Muscle of leg (tissue), 16 donors: ENCODE measurements at places on chromosomes 6 and 20. TPM values are rescaled to one million over a fixed set of nuclear protein-coding genes. Genes with fewer than 3 reads are reported as not detected.

The ATP5F1E gene
- total RNA-seq = 61.9 TPM

DNA sequence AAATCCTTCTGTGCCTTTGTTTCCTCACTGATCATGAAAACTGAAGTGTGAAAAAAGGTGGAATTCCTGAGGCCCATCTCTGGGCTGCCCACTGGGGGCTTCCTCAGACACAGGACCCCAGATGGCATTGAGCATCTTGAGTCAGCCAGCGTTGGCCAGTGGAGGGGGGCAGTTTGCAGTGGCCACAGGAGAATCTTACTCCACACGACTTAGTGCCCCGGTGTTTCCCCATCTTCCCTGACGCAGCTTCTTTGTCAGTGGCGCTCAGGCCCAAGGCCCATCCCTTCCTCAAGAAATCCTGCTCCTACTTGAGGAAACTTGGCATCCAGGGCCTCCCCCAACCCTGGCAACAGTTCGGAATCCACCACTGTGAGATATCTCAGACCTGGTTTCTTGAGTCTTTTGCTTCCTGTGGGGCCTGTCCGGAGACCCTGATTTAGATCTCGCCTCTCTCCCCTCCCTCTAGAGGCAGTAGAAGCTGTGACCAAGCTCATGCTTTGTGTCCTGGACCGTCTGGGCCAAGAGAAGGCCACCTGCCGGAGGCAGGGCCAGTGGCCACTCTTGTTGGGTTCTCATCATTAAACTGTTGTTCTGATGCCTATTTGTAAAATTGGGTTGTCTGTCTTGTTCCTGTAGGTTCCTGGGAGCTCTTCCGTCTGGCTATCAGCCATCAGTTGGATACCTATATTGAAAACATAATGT, 20.2 kb upstream of the DLGAP4 start:
- H3K27ac ChIP-seq = no peak overlapping the region
- H3K36me3 ChIP-seq = no peaks in the 10 kb centered on the region
- H3K4me1 ChIP-seq = no peaks in the 10 kb centered on the region
- H3K4me3 ChIP-seq = no peak overlapping the region
- DNase-seq = no peak
- peaks cover 11% of the 10 kb centered on the region for H3K27me3 ChIP-seq

DNA sequence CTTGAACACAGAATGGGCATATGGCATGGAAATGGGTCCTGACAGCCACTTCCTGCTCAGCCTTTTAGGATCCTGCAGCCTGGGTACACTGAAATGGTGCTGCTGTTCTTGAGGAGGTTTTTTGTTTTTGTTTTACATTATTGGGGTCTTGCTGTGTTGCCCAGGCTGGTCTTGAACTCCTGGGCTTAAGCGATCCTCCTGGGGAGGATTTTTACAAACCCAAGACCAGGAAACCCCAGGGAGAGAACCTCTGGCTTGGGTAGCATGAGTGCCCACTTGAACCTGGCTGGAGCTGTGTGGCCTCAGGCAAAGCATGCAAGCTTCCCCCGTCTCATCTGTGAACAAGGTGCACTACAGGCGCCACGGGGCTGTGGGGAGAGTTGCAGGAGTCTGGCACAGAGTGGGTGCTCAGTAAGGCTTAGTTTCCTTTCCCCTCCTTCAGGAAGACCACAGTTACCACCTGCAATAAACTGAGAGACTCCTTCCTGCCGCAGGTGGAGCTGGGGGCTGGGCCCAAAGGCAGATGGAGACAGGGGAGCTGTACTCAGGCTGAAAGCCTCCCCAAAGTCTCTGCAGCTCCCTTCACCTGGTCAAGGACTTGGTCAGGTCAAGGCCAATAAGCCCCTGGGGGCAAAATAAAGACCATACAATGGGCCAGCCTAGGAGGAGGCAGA, 1.8 kb downstream of the SLA2 start:
- no peaks in the 10 kb centered on the region for H3K36me3 ChIP-seq
- no peaks in the 10 kb centered on the region for H3K4me1 ChIP-seq
- no peak overlapping the region for H3K27ac ChIP-seq
- H3K4me3 ChIP-seq = no peak overlapping the region
- DNase-seq = no peak

DNA sequence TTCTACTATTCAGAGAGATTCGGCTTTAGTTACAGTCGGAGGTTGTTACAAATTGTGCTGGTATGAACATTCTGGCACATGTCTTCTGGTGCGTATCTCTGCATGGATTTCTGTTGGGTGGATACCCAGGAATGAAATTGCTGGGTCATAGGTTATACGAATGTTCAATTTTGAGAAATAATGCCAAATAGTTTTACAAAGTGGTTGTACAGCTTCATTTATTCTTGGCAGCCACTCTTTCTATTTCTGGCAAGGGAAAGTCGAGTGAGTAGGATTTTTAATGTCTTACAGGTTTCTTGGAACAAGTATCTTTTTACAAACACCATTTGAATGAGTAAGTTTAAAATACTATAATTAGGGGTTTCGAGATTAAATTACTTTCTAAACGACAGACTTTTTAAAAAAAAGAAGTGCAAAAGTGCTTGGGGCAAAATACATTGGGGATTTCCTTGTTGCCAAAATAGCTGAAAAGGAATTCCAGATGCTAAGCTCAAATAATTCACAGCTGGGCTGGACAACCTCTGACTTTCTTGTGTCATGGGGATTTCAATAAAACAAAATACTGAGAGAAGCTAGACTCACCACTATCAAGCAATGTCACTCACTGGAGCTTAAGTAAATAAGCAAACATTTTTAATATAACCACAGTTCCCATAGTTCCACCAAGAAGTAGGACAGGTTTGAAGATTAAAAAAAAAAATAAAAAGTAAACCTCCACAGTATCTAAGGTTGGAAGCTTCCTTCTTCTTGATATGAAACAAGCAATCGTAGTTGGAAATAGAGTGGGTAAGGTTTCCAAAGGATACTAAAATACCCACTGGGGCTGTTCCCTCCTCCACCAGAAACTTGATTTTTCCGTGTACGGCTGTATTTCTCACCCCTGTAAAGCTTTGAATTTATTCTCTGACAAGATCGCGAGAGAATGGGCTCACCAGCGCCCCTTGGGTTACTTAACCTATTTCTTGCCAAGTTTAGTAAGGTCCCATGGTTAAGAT, 21.6 kb upstream of the GFOD1 start:
- H3K4me3 ChIP-seq = no peak overlapping the region
- no peaks in the 10 kb centered on the region for H3K27me3 ChIP-seq
- no peaks in the 10 kb centered on the region for H3K36me3 ChIP-seq
- peaks cover 9% of the 10 kb centered on the region for H3K4me1 ChIP-seq
- DNase-seq = peak; percentile 97

The SNX21 gene
- total RNA-seq = 29.5 TPM

GRCh38 chr6:144712541-144712940, 427.4 kb downstream of the UTRN start:
- H3K27me3 ChIP-seq = no peaks in the 10 kb centered on the region
- H3K36me3 ChIP-seq = no peaks in the 10 kb centered on the region
- no peaks in the 10 kb centered on the region for H3K4me1 ChIP-seq
- no peak overlapping the region for H3K4me3 ChIP-seq
- no peak overlapping the region for H3K27ac ChIP-seq
- DNase-seq = no peak

The GABRR1 gene
- total RNA-seq = 0.40 TPM

The KIZ gene
- 18.5 TPM for total RNA-seq

GRCh38 chr6:125798734-125799508, 8.2 kb downstream of the NCOA7 start:
- H3K4me3 ChIP-seq = no peak overlapping the region
- no peaks in the 10 kb centered on the region for H3K36me3 ChIP-seq
- H3K27me3 ChIP-seq = no peaks in the 10 kb centered on the region
- H3K27ac ChIP-seq = no peak overlapping the region
- DNase-seq = peak; percentile 47
- no peaks in the 10 kb centered on the region for H3K4me1 ChIP-seq

The MRAP2 gene
- total RNA-seq = 30.6 TPM

The ME1 gene
- 1.9 TPM for total RNA-seq

- H3K4me1 ChIP-seq = no peaks in the 10 kb centered on the region
- no peak overlapping the region for H3K4me3 ChIP-seq
- no peak overlapping the region for H3K27ac ChIP-seq
- H3K36me3 ChIP-seq = no peaks in the 10 kb centered on the region
Measured at GRCh38 chr6:153392156-153392555, 261.1 kb upstream of the RGS17 start.

DNA sequence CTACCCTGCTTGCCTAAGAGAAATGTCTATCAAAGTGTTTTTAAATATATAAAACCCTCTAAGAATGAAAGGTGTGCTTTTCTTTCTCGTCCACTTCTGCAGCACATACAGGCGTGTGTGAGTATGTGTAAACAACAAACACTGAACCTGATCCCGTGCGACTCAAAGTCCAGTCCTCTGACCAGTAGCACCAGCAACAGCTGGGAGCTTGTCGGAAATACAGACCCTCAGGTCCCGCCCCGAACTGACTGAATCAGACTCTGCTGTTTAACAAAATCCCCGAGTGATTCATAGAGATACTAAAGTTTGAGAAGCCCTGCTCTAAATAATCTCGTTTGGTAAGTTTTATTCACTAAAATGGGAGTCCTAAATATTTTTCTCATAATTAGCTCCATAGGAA, 208.0 kb upstream of the KCNQ5 start:
- H3K4me3 ChIP-seq = no peak overlapping the region
- H3K4me1 ChIP-seq = no peaks in the 10 kb centered on the region
- H3K36me3 ChIP-seq = no peaks in the 10 kb centered on the region
- H3K27me3 ChIP-seq = peaks cover 3% of the 10 kb centered on the region
- no peak overlapping the region for H3K27ac ChIP-seq

GRCh38 chr6:1729133-1729749, 119.5 kb downstream of the FOXC1 start:
- no peak for DNase-seq
- no peaks in the 10 kb centered on the region for H3K36me3 ChIP-seq
- no peaks in the 10 kb centered on the region for H3K4me1 ChIP-seq
- no peaks in the 10 kb centered on the region for H3K27me3 ChIP-seq

GRCh38 chr6:170451762-170452651, 101.1 kb downstream of the PSMB1 start:
- DNase-seq = no peak
- no peak overlapping the region for H3K27ac ChIP-seq
- H3K4me3 ChIP-seq = no peak overlapping the region
- H3K36me3 ChIP-seq = no peaks in the 10 kb centered on the region

DNA sequence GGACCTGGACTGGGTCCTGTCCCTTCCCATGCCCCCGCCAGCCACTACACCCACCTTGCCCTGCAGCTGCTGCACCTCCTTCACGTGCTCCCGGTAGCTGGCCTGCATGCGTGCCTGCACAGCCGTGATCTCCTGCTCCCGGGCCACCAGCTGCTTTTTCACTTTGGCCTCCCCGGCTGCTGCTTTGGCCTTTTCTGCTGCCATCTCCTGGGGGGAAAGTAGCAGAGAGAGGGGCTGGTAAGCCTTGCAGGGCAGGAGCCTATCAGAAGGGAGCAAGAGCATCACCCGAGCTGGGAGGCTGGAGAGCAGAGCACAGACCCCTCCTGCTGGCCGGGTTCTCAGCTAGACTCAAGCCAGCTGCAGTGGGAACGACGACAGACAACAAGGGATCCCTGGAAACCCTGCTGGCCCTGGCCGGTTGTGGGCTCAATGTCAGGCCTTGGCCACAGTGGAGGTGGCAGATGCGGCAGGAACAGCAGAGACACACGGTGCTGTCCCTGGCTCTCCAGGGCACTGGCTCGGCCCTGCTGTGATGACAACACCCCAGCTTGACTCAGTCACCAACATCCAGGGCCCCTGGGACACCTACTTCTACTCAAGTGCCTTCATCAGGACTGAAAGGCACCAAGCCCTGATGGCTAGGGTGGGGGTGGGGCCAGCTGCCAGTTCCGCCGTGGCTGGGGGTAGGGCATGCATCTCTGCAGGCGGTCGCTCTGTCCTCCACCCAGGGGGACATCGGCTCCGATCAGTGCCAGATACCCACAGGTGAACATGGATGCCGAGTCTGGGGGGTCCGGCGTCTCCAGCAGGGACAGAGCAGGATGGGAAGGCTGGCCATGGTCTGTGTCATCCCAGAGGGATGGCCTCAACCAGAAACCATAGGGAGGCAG, 45.3 kb downstream of the RRBP1 start:
- H3K27ac ChIP-seq = peak overlapping the region; percentile 67
- no peaks in the 10 kb centered on the region for H3K27me3 ChIP-seq
- peaks cover 87% of the 10 kb centered on the region for H3K36me3 ChIP-seq
- DNase-seq = peak; percentile 92
- peaks cover 59% of the 10 kb centered on the region for H3K4me1 ChIP-seq

GRCh38 chr6:17556014-17556413, 44.1 kb upstream of the FAM8A1 start:
- H3K36me3 ChIP-seq = peaks cover 28% of the 10 kb centered on the region
- H3K4me1 ChIP-seq = peaks cover 6% of the 10 kb centered on the region
- H3K27ac ChIP-seq = no peak overlapping the region
- H3K4me3 ChIP-seq = no peak overlapping the region
- DNase-seq = no peak
- no peaks in the 10 kb centered on the region for H3K27me3 ChIP-seq

The ASIP gene
- 0.27 TPM for total RNA-seq

The HTR1E gene
- not detected for total RNA-seq

The MICAL1 gene
- 36.9 TPM for total RNA-seq

The HLA-DMB gene
- 5.6 TPM for total RNA-seq

The C6orf15 gene
- total RNA-seq = not detected

The C6orf120 gene
- total RNA-seq = 29.8 TPM

The COX4I2 gene
- total RNA-seq = 11.4 TPM

DNA sequence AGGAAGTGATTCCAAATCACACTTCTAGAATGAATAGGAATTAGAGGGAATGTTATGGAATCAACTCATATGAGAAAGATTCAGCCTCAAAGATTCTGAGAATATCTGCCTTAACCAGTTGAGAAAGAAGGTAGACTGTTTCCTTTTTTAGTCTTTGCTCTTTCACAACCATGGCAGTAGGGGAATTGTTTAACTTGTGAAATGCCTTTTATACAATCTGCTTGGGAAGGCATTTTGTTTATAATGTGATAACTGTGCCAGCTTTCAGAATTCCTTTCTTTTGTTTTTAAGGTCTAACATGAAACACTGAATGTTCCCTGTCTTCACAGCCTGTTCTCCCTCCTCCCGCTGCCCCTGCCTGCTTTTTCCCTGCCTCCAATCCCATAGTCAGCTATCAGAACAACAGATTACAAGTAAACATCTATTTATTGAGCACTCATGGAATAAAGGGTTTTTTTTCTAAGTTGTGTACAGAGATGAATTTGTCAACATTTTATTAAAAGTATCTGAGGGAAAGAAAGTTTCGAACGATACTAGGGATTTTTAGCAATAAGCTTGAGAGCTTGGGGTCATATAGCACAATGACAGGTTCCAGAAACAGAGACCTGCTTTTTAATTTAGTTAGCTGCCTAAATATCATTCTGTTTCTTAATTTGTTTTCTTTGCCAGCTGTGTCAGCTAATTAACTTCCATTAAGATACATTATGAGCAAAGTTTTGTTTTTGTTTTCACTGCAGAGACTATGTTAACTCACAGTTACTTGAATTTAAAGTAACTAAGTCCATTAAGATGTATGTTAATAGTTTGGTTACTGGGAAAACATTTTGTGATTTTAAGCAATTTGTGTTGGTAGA, 28.3 kb upstream of the FBXO30 start:
- H3K4me1 ChIP-seq = no peaks in the 10 kb centered on the region
- H3K4me3 ChIP-seq = no peak overlapping the region
- H3K27me3 ChIP-seq = no peaks in the 10 kb centered on the region
